GM04504 (cell line): ENCODE measurements at places on chromosomes 4 and X.

- DNase-seq, result no peak
Measured at GRCh38 chr4:162705130-162705803, 461.4 kb downstream of the NAF1 start.

- DNase-seq, result no peak
Measured at GRCh38 chr4:108926061-108926460, 163.2 kb upstream of the ETNPPL start.

DNA sequence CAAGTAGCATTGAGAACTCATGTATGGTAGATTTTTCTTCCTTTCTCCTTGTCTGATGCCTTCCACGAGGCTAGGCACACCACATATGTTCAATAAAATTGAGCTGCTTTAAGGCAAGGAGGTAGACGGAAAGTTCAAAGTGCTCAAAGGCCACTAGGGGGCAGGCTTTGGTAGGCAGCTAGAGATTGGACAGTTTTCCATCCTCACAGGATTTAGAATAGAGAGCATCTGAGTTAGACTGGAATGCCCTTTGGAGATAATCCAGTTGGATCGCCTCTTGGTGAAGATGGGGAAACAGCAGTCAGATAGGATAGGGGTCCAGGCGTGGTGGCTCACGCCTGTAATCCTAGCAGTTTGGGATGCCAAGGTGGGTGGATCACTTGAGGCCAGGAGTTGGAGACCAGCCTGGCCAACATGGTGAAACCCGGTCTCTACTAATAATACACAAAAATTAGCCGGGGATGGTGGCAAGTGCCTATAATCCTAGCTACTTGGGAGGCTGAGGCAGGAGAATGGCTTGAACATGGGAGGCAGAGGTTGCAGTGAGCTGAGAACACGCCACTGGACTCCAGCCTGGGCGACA is 30.4 kb downstream of the ELF4 start:
- peak; percentile 62 for DNase-seq

DNA sequence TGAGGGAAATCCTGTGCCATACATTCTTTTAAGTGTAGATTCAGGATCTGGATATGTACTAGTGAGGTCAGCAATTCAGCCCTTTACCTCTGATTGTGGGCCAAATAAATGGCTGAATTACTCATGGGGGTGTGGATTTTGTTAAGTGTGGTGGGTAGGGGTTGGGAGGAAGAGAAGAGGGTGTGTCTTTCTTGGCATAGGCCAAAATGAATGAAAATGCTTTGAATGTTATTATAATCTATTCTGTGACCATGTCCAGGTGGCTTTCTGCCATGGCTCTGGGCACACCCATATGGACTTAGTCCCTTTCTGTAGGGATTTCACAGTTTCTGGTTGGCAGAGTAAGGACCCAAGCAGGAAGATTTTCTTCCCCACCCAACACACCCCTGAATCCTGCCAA is 244.3 kb downstream of the CBR4 start:
- no peak for DNase-seq

- no peak for DNase-seq
Measured at GRCh38 chr4:125198916-125199315, 115.8 kb upstream of the FAT4 start.

- no peak for DNase-seq
Measured at GRCh38 chr4:16884673-16885460, 13.6 kb downstream of the LDB2 start.

DNA sequence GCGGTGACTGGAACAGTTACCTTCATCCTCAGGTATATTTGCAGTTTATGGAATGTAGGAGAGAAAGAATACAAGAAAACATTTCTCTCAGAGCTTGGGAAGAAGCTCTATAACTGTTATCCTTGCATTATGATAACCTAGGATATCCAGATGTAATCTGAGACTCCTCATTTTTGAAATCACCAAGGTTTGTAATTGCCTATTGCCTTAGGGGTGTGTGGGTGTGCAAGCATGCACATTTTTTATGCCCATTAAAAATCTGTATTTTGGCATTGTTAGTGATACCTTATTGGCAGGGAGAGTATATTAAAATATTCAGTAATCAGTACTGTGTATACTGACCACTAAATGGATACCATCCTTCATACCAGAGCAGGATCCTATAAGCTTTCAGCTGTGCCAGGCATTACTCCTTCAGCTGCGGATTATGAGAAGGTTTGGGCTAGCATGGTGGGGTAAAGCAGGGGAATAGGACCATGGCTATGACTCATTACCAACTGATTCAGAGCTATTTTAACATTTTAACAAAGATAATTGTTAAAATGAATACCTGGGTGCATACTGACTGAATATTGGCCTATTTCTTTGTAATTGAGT is 8.3 kb downstream of the SEC24B start:
- no peak for DNase-seq

- DNase-seq, result no peak
Measured at GRCh38 chr4:175238827-175239517, 320.8 kb downstream of the ADAM29 start.

DNA sequence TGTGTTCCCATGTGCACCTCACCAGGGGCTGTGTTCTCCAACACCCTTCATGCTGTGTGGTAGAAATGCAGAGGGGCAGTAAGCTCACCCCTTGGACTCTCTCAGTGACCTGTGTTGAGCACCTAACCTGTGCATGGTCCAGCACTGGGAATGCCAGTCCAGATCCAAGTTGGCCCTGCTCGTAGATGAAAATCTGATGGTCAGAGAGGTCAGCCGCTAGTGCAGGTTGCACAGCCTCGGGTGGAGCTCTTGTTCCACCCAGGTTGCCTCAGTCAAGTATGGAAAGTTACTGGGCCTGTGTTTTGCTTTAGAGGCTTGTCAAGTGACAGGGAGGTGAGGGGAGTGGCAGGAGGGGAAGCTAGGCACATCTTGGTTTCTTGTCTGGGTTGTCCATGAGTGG is 51.3 kb downstream of the NOP14 start:
- DNase-seq, result no peak
